Stomach (tissue), 19 donors: ENCODE measurements at places on chromosomes 12 and 14.
A peak's percentile ranks its signal among the peaks of the same experiment; 100 is the strongest.

DNA sequence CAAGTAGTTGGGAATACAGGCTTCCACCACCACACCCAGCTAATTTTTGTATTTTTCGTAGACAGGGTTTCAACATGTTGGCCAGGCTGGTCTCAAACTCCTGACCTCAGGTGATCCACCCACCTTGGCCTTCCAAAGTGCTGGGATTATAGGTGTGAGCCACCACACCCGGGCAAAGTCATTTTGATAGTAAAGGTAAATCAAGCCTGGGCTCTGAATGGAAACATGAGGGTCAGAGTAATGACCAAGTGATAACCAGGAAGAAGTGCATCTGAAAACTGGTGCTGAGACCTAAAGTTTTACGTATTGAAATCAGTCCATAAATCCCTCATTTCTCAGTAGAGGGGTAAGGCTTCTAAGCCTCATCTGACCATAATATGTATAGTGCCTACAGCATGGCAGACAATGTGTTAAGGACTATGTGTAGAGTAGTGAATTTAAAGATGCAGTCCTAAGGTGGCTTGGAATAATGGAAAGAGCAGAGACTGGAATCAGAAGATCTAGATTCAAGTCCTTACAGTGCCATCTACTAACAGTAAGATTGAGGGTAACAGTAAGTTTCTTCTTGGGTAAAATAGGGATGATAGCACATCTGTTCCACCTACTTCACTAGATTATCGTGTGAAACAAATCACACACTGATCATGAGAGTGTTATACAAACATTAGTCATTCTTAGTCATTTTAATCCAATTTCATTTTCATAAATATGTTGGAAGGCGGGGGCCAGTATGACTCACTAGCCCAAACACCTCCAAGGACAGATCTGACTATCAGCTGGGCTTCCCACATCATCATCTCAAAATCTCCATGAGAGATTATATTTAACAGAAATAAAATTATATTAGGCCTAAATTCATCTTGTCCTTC is 11.2 kb downstream of the MAP4K5 start:
- H3K4me3 ChIP-seq, result no peak overlapping the region
- H3K27ac ChIP-seq, result peak overlapping the region; percentile 76
- H3K4me1 ChIP-seq, result peaks cover 43% of the 10 kb centered on the region
- no peak for DNase-seq

- H3K27ac ChIP-seq, result peak within 1 kb of the TSS; percentile 91
- H3K27me3 ChIP-seq, result no peaks in the 10 kb centered on the region
- peaks cover 21% of the 10 kb centered on the region for H3K4me1 ChIP-seq
- H3K4me3 ChIP-seq, result peak within 1 kb of the TSS; percentile 84
- H3K36me3 ChIP-seq, result no peaks in the 10 kb centered on the region
- DNase-seq, result peak; percentile 53
Measured at GRCh38 chr14:95319312-95320077, at the start of gene CLMN. CLMN (minus strand) TSS chr14:95319908; CDS start chr14:95319792, 116 bp downstream.

GRCh38 chr14:81006266-81006665 is 50.8 kb downstream of the TSHR start:
- H3K27ac ChIP-seq, result no peak overlapping the region
- no peaks in the 10 kb centered on the region for H3K36me3 ChIP-seq
- DNase-seq, result no peak
- no peaks in the 10 kb centered on the region for H3K27me3 ChIP-seq
- no peak overlapping the region for H3K4me3 ChIP-seq
- H3K4me1 ChIP-seq, result no peaks in the 10 kb centered on the region

DNA sequence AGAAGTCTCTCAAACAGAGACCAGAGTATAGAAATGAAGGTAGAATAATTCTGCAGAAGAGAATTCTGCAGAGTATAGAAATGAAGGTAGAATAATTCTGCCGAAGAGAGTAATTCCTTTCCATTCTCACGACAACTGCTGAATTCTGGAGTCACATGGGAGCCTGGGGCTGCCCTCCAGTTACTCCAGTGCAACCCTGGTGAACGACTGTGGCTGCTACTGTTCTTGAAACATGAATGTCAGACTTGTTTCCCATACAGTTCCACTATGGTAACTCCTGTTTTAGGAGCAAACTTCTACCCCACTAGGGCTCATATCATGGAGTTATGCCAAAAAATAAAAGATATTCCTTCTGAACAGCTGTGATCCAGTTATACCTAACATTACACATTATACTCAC is 164.4 kb downstream of the KICS2 start:
- no peak overlapping the region for H3K4me3 ChIP-seq
- no peak overlapping the region for H3K27ac ChIP-seq
- H3K27me3 ChIP-seq, result no peaks in the 10 kb centered on the region
- H3K4me1 ChIP-seq, result no peaks in the 10 kb centered on the region
- no peaks in the 10 kb centered on the region for H3K36me3 ChIP-seq

GRCh38 chr12:76551482-76551888 is 8.1 kb downstream of the OSBPL8 start:
- no peak overlapping the region for H3K4me3 ChIP-seq
- H3K27ac ChIP-seq, result no peak overlapping the region
- H3K4me1 ChIP-seq, result peaks cover 67% of the 10 kb centered on the region
- no peak for DNase-seq

GRCh38 chr14:95408731-95409476 is 89.2 kb upstream of the CLMN start:
- H3K36me3 ChIP-seq, result no peaks in the 10 kb centered on the region
- DNase-seq, result peak; percentile 47
- H3K27me3 ChIP-seq, result no peaks in the 10 kb centered on the region

GRCh38 chr12:38904537-38905479 is 583 bp downstream of the CPNE8 start:
- peak; percentile 87 for DNase-seq
- peak overlapping the region; percentile 58 for H3K4me3 ChIP-seq
- H3K4me1 ChIP-seq, result peaks cover 32% of the 10 kb centered on the region
- H3K27ac ChIP-seq, result peak overlapping the region; percentile 87

DNA sequence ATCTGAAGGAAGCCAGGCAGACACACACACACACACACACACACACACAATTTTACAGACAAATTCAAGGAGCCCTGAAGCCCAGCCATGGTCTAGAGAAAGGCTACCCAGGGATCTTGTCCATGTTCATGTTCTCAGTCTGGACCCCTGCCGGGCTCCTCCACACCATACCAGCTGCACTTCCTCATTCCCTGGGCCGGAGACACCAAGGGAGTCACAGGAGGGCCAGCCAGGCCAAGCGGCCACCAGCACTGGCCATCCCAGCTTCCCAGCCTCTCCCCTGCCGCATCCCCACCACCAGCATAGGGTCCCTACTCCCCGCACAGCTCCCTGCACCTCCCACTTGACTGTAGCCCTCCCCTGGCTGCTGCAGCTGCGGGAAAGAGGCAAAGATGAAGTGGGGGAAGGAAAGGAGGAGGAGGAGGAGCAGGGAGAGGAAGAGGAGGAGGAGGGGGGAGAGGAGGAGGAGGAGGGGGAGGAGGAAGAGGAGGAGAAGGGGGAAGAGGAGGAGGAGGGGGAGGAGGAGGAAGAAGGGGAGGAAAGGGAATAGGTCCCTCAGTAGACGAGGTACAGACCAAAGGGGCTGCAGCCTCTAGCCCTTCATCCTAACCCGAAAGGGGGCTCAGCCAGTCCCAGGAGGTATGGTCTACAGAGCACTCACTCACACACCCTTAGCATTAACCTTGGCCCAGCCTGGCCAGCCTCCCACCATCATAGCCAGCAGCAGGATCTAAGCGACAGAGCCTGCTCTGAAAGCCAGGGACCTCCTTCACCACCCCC is 293.2 kb downstream of the DPF3 start:
- no peak overlapping the region for H3K4me3 ChIP-seq
- H3K4me1 ChIP-seq, result no peaks in the 10 kb centered on the region
- no peaks in the 10 kb centered on the region for H3K36me3 ChIP-seq
- H3K27me3 ChIP-seq, result no peaks in the 10 kb centered on the region

GRCh38 chr12:16568873-16569272 is 37.1 kb downstream of the LMO3 start:
- no peak overlapping the region for H3K4me3 ChIP-seq
- H3K36me3 ChIP-seq, result no peaks in the 10 kb centered on the region
- no peak for DNase-seq
- no peaks in the 10 kb centered on the region for H3K27me3 ChIP-seq
- no peaks in the 10 kb centered on the region for H3K4me1 ChIP-seq
- H3K27ac ChIP-seq, result no peak overlapping the region

DNA sequence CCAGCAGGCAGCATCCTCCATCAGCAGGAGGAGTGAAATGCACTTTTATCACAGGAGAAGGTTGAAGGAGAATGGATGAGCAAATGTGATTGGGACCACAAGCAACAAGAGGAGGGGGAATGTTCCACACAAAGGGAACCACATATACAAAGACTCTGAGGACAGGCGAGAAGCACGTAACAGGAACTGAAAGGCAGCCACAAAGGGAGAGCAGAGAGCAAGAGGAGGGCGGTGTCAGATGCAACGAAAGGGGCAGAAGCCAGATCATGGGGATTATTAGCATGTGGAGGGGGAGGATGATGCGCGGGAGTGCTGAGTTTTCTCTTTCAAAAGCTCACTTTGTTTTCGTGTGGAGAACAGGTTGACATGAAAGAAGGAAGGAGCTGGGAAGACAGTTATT is 241.1 kb downstream of the SPTSSA start:
- H3K4me1 ChIP-seq, result peaks cover 14% of the 10 kb centered on the region
- no peak overlapping the region for H3K4me3 ChIP-seq
- no peaks in the 10 kb centered on the region for H3K27me3 ChIP-seq
- DNase-seq, result no peak

DNA sequence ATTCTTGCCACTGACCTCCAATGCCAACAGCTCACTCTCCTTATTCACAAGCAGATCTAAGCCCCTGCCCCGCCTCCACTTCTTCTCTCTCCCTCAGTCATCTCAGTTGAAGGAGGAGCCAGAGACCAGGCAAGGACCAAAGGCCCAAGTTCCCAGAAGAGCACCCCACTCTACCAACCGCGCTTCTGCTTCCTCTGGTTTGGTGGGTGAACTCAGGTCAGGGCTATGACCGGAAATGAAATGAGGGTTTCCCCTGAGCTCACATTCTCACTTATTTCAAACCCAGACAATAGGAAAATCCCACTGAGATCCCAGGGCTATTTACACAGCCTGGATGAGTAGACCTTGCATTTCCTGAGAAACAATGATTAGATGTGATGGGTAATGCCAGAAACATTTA is 9.9 kb downstream of the DPF3 start:
- no peaks in the 10 kb centered on the region for H3K4me1 ChIP-seq
- no peak overlapping the region for H3K4me3 ChIP-seq
- peak; percentile 25 for DNase-seq
- H3K27ac ChIP-seq, result no peak overlapping the region
- no peaks in the 10 kb centered on the region for H3K27me3 ChIP-seq
- no peaks in the 10 kb centered on the region for H3K36me3 ChIP-seq

DNA sequence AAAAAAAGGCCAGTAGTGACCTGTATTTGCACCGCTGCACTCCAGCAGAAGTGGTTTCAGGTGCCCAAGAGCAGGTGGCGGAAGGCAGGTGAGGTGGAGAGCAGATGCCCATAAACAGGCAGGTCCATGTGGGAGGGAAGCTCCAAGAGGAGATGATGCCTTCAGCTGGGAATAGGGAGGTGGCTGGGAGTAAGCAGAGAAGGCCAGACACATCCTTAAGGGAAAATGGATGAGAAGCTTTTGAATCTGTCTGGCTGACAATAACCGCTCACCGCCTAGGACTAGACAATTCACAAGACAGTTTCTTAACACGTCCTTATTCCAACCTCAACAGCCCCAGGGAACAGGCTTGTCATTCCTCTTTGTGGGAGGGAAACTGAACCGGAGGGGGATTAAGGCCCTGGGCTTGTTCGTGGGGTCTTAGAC is 43.9 kb upstream of the PLEKHG6 start:
- DNase-seq, result no peak
- no peak overlapping the region for H3K4me3 ChIP-seq
- H3K4me1 ChIP-seq, result peaks cover 19% of the 10 kb centered on the region
- no peaks in the 10 kb centered on the region for H3K36me3 ChIP-seq

DNA sequence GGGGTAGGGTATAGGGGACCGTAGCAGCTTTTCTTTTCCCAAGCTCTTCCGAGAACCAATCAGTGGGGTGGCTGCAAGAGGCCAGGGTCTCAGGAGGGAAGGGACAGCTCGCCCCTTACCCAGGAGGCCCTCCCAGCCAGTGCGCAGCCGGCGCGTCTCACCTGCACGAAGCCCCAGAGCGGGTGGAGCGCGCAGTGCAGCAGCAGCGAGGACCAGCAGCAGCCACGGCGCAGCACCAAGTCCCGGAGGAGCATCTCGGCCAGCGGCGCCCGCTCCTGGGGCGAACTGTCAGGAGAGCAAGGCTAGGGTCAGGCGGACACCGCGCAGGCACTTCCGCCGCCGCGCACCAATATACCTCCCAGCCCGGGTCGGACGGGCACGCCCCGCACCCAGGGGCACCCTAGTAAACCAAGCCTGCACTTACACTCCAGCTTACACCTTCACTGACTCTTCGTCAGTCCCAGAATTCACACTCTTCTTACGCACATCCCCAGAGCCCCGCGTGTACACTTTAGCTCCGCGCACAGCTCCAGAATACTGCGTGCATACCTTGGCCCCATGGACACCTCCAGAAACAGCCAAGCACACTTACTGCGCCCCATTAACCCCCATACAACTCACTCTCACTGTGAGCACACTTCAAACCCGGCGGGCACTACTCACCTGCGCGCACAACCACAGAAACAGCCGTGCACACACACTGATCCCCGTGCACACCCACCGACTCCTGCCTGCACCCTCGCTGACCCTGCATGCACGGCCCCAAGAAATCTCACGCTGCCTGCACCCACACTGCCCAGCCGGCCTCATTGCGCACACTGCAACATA is 606 bp downstream of the PRIMA1 start:
- peaks cover 11% of the 10 kb centered on the region for H3K27me3 ChIP-seq
- no peaks in the 10 kb centered on the region for H3K36me3 ChIP-seq
- peak overlapping the region; percentile 86 for H3K27ac ChIP-seq
- peaks cover 55% of the 10 kb centered on the region for H3K4me1 ChIP-seq

- H3K27me3 ChIP-seq, result no peaks in the 10 kb centered on the region
- no peak for DNase-seq
- H3K27ac ChIP-seq, result no peak overlapping the region
- H3K4me3 ChIP-seq, result no peak overlapping the region
Measured at GRCh38 chr12:979349-979748, 11.7 kb upstream of the ERC1 start.

- no peak for DNase-seq
- H3K4me1 ChIP-seq, result no peaks in the 10 kb centered on the region
- no peak overlapping the region for H3K27ac ChIP-seq
- no peak overlapping the region for H3K4me3 ChIP-seq
Measured at GRCh38 chr12:81573228-81573627, 185.9 kb downstream of the PPFIA2 start.

DNA sequence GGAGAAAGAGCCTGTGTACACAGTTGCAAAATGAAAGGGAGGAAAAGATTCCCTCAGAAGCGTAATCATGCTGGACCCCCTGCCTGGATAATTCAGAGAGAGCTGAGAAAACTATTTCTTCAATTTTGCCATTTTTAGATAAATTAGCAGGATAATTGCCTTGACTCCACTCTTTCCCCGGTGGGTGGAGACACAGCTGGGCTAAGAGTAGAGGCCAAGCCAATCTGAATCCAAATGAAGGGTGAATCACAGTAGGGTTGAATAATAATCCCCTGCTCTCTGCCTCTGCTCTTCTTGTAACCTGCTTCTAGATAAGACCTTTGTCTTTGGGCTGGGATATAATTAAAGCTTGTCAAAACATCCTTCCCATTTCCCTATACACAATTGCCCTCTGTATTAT is 150.1 kb downstream of the CAPZA3 start:
- no peak overlapping the region for H3K4me3 ChIP-seq
- DNase-seq, result no peak

GRCh38 chr12:89621521-89621920 is 87.1 kb downstream of the ATP2B1 start:
- no peak overlapping the region for H3K27ac ChIP-seq
- H3K4me1 ChIP-seq, result no peaks in the 10 kb centered on the region
- no peak overlapping the region for H3K4me3 ChIP-seq
- H3K27me3 ChIP-seq, result no peaks in the 10 kb centered on the region
